ENCODE measurements at places on chromosomes 7 and 10.

- no peak for DNase-seq
Measured at GRCh38 chr7:127683776-127684681, 32.0 kb downstream of the SND1 start.

- DNase-seq: peak; percentile 95
Measured at GRCh38 chr10:94402204-94402842, at the start of gene TBC1D12. Gene TBC1D12, plus strand, starts transcription at chr10:94402541. Its CDS starts 73 bp downstream, at chr10:94402614.

GRCh38 chr7:157564517-157565177 lies 227.8 kb downstream of the DNAJB6 start:
- no peak for DNase-seq

DNA sequence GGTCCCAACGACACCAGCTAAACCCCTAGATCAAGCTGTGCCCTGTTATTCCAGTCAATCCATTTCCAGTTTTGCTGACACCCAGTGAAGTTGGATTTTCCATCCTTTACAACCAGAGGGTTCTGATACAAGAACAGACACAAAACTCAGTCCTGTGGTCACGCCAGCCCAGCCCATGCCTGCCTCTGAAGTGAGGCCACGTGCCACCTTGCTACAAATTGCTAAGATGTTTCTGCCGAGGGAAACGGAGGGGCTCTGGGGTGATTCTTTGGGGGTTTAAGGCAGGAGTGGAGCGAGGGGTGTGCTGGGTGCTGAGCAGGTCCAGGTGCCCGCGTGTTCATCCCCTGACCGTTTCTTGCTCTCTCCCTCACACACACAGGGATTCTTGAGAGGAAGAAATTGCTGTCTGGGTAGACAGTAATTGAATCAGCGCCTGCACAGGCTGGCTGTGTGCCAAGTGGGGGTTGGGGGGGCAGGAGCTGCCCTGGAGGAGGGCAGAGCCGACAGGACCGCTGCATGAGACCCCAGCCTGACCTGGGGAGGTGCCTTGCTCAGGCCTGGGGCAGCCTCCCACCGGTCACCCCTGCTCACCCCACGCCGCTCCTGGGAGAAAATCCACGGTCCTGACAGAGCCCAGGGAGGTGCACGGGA lies 38.1 kb downstream of the ADAP1 start:
- no peak for DNase-seq

- no peak for DNase-seq
Measured at GRCh38 chr7:16494955-16495719, 29.6 kb upstream of the SOSTDC1 start.

GRCh38 chr10:49243610-49244283 lies 55.2 kb upstream of the C10orf71 start:
- no peak for DNase-seq

DNA sequence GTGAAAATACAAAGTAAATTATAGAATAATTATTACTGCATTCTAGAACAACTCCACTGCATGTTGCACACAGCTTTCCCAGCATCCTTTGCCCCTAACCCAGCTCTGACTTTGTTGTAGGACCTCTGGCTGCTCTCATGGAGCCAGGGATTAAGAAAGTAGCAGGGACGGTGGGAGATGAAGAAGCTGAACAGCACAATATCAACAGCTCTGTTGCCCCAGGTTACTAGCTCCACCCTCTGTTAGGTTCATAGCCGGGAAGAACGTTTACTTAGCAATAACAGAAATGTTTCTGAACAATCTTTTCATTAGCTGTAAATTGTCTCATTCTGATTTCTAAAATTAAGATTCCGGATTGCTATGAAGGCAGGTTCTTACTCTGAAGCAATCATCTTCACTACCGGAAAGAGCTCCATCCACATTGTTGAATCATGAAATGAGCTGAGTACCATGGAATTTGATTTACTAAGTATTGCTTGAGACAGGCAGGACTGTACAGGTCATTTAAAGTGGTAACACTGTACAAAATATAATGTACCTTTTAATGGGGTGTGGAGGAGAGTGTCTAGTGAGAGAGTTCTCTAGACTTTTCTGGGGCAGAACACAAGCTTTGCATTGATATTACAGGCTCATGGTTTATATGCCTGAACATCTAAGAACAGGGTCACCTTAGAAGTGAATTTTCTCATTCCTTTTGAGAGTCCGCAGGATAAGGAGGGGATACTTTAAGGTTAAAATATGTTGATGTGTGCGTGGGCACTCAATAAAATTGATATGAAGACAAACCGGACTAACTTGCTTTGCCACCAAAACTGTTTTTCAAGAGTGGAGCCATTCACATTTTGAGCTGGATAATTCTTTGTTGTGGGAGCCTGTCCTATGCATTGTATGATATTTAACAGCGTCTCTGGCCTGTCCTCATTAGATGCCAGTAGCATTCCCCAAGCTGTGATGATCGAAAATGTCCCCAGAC lies 20.8 kb upstream of the RAB18 start:
- no peak for DNase-seq

- no peak for DNase-seq
Measured at GRCh38 chr7:24419077-24419476, 135.1 kb downstream of the NPY start.

- DNase-seq: no peak
Measured at GRCh38 chr10:22170582-22170981, 47.2 kb downstream of the EBLN1 start.

DNA sequence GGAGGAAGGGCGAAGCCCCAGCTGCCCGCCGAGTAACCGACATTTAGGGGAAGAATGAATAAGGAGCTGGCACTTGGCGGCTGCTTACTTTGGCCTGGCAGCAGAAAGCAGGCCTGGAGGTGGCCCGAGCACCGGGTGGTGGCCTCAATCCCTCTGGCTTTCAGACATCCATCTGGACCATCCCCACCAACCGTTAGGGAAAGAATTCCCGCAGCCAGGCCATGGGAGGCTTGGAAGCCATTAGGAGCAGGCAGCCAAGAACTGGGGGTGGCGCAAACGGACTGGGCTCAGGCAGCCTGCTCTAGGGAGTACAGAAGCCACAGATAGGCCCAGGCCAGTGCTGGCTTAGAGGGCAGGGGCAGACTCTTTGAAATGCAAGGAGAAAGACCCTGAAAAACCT lies 132.7 kb downstream of the NEURL1 start:
- no peak for DNase-seq

DNA sequence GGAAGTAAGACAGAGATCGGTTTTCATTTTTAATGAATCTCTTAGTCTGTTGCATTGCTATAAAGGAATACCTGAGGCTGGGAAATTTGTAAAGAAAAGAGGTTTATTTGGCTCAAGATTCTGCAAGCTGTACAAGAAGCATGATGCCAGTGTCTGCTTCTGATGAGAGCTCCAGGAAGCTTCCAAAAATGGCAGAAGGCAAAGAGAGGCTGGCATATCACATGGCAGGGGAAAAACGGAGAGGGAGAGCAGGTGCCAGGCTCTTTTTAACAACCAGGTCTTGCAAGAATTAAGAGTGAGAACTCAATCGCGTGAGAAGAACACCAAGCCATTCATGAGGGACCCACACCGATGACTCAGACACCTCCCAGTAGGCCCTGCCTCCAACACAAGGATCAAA lies 125.0 kb upstream of the THSD7A start:
- DNase-seq: no peak

GRCh38 chr7:55070271-55070743 lies 51.5 kb downstream of the EGFR start:
- no peak for DNase-seq

DNA sequence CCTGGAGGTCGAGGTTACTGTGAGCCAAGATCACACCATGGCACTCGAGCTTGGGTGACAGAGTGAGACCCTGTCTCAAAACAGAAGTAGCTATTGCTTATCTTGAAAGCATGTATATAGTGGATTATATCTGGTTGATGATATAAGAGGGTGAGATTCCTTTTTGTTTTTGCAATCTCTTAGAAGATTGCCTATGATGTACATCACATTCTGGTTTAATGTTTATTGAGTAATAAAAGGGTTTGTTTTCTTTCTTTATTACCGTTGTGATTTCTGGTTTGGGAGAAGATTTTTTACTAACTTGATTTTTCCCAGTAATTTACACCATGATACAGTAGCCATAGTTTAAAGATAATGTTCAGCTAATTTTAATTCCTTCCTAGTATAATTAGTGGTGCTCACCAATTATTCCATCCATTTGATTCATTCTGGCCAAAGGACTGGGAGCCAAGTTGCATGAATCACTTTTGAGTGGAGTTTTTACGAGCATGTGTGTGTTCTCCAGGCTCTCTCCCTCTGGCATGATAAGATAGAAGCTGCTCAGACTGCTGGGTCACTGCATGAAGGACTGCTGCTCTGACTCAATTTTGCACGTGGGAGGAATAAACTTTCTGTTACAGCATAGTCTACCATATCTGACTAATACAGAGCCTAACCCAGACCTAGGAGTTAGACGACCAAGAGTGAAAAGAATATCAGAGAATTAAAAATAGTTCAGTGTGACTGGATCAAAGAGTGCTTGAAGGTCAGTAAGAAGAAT lies 13.5 kb upstream of the TSPAN13 start:
- DNase-seq: peak; percentile 19

DNA sequence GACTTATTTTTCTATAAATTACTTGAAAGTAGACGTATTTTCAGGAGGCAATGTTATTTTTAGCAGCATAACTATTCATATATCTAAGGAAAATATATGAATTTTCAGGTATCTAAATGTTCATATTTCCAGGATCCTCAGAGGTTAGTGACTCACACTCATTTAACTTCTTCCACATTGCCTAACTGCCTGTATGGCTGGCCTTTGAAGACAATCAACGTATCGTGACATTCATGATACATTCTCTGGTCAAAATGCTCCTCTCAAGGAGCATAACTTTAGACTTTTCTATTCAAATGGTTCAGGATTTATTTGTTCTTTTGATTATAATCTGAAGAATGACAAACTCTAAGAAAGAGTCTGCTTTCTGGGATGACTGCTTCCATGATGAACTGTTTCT lies 89.3 kb downstream of the SEMA3C start:
- DNase-seq: no peak

DNA sequence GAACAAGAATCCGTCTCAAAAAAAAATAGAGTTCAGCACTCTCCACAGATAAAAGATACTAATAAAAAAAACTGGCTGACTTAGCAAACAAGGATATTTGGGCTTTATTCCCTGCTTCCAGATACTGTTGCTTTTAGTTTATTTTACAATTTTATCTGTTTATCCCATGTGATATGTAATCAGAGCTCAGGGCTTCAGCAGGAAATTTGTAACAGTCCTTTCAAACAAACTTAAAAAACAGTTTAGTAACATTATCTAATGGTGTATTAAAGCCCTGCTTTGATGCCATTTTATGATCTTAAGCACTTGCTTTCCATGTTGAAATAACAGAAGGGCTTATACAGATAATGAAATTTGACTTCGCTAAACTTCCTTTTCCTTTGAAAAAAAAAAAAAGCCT lies 28.1 kb downstream of the DCLRE1A start:
- DNase-seq: no peak

DNA sequence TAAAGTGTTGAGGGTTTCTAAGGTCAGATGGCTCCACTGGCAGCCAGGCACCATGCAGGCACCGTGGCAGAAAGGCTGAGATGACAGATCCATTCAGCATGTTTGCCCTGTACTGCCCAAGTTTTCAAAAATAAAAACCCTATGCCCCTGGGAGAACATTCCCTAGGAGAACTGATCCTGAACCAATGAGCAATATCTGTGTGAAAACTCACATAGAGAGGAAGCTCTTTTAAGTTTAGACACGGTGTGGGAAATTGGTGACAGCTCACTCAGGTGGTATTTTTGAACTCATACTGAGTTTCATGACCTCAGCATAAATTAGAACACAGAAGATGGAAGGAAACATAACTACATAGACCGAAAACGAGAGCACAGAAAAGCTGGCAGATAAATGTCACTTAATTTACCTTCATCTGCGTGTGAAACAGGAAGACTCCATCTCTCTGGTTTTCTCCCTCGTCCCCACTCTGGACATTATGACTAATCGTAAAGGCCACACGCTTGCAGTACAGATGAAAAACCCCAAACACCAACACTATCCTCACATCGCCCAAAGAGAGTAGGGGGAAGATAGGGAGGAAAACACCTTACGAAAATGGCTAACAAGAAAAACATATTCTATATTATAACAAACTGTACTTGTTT lies 127.8 kb downstream of the ICA1 start:
- DNase-seq: no peak

DNA sequence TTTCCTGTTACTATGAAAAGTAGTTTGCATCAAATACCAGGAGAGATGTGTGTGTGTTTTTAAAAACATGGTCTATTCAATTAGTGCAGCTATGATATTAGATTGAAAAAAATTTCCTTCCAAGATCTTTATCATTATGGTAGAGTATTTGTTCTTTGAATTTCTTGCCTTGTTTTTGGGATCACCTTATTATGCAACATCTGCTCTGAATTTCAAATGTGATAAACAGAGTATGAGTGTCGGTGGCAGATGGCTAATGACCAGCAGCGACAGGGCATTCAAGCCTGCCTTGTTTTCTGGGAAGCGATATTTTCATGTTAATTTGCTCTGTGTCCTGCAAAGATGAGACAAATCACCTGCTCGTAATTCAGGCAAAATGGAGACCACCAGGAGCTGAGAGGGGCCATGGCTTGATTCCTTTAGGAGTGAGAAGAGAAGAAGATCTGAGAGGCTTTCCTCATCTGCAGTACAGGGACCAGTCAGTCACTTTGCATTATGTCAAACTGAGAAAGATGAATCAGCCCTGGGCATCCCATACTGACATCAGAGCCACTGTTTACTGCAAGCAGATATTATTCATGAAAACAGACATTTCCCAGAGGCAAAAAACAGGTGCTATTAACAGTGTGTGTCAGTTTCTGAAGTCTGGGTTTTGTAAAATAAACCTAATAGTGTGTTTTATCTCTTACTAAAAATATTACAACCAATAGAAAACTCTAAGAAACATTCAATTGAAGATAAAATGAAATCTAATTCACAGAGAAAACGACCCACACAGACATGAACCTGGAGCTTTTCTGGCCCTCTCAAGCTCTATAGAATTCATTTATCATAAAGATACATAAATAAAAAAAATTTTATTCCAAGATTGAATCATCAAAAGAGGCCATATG lies 67.6 kb downstream of the CDK6 start:
- peak; percentile 58 for DNase-seq

DNA sequence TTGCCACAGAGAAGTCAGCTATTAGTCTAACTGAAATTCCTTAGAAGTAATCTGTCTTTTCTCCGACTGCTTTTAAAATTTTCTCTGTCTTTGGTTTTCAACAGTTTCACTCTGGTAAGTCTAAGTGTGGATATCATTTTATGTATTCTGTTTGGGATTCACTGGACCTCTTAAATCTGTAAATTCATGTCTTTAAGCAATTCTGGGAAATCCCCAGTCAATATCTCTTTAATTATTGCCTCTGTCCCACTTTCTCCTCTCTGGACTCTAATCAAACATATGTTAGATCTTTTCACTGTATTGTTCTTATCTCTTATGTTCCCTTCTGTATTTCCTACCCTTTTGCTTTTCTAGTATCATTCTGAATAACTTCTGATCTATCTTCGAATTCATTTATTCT lies 29.9 kb downstream of the CFAP43 start:
- no peak for DNase-seq

DNA sequence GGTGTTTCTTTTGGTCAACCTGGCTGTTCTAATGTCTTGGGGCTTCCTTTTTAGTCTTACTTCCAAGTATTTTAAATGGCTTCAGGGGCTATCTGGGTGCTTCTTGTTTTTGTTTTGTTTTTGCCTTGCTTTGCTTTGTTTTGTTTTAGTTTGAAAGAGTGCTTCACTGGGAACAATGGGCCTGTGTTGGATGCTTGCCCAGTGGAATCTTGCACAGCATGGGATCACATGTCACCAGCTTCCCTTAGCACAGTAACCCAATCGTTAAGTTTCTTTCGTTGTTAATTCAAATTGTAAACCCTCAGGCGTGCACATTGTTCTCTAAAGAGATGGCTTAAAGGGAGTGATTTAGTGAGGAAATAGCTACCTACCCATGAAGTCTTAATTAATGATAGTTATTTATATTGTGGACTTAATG lies 8.9 kb downstream of the COL17A1 start:
- peak; percentile 55 for DNase-seq

GRCh38 chr7:105017657-105018365 lies 3.8 kb downstream of the KMT2E start:
- peak; percentile 9 for DNase-seq
